ENCODE measurements at places on chromosomes 7 and 10.

DNA sequence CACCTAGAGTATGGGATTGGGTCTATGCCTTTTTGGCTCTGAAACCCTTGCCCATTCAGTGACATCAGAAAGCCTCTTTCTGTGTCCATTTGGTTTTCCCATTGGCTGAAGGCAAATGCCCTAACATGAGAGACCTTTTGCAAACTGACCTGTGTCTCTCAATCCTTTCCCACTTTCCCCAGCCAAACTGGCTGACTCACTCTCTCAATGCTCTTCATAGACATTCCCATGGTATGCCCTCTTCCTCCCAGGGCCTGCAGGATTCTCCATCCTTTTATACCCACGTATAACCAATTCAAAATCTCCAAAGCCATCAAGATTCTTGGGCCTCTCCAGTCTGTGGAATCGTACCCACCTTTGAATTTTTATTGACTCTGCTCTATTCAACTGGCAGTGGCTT lies 563.3 kb downstream of the GATA3 start:
- peaks cover 24% of the 10 kb centered on the region for H3K4me1 ChIP-seq
- no peaks in the 10 kb centered on the region for H3K27me3 ChIP-seq
- no peaks in the 10 kb centered on the region for H3K36me3 ChIP-seq
- H3K4me3 ChIP-seq = no peak overlapping the region
- no peak overlapping the region for H3K27ac ChIP-seq
- DNase-seq = no peak

DNA sequence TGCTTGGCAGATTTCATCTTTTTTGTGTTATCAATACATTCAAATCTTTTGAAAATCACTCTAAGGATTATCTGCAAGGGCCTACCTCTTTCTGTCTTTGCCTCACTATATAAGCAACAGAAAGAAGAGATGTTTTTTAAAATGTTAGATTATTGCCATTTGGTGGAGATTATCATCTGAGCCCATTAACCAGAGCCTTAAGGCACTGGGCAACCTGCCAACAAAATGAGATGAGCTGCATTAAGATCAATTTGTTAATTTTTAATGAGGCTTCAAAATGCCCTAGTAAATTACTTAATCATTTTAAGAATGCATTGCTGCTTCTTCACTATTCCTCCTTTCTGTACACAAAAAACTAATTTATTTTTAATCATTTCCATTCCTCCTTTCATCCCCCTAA lies 314.1 kb downstream of the SNX13 start:
- no peak overlapping the region for H3K27ac ChIP-seq
- H3K4me3 ChIP-seq = no peak overlapping the region
- H3K36me3 ChIP-seq = no peaks in the 10 kb centered on the region
- H3K4me1 ChIP-seq = peaks cover 6% of the 10 kb centered on the region
- no peak for DNase-seq

- no peaks in the 10 kb centered on the region for H3K36me3 ChIP-seq
- H3K27ac ChIP-seq = no peak overlapping the region
- peaks cover 3% of the 10 kb centered on the region for H3K4me1 ChIP-seq
- DNase-seq = no peak
- no peak overlapping the region for H3K4me3 ChIP-seq
Observed at GRCh38 chr10:6617309-6618076, 37.4 kb upstream of the PRKCQ start.

DNA sequence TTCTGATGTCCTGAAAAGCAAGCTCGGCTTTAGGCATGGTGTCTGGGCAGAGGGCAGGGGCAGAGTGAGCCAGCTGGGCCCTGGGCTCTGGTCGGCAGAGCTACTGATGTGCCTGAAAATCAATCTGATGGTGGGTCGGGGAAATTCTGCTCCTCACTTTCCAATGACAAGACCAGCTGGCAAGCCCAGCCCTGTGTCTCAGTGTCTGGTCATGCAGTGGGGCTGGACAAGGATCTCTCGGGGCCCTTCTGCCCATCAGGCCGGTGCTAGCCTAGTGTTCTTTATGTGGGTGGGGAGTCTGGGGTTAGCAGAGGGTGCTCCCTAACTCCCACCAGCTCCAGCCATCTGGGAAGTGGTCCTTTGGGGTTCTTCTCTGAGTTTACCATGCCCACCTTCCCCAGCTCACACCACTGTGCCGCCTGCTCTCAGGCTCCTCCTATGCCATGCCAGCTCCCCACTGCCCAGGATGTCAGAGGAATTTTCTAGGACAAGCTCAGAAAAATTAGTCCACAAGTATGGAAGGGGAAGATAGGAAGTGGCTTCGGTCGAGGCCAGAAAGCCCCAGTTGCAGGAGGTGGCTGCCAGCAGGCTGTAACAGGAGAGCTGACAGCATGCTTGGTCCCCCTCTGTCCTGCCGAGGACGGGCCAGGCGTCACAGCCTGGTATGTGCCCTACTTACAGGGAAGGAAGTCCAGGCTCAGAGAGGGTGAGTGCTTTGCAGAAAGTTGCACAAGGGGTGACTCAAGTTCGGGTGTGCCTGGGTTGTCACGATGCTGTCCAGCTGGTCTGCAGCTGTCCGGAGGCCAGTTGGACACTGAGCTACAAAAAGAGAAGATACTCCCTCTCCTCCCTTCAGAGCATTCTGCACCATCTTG lies 135.2 kb downstream of the ADCY1 start:
- H3K4me1 ChIP-seq = no peaks in the 10 kb centered on the region
- H3K27me3 ChIP-seq = peaks cover 4% of the 10 kb centered on the region
- no peaks in the 10 kb centered on the region for H3K36me3 ChIP-seq
- H3K4me3 ChIP-seq = no peak overlapping the region
- H3K27ac ChIP-seq = no peak overlapping the region
- DNase-seq = no peak

DNA sequence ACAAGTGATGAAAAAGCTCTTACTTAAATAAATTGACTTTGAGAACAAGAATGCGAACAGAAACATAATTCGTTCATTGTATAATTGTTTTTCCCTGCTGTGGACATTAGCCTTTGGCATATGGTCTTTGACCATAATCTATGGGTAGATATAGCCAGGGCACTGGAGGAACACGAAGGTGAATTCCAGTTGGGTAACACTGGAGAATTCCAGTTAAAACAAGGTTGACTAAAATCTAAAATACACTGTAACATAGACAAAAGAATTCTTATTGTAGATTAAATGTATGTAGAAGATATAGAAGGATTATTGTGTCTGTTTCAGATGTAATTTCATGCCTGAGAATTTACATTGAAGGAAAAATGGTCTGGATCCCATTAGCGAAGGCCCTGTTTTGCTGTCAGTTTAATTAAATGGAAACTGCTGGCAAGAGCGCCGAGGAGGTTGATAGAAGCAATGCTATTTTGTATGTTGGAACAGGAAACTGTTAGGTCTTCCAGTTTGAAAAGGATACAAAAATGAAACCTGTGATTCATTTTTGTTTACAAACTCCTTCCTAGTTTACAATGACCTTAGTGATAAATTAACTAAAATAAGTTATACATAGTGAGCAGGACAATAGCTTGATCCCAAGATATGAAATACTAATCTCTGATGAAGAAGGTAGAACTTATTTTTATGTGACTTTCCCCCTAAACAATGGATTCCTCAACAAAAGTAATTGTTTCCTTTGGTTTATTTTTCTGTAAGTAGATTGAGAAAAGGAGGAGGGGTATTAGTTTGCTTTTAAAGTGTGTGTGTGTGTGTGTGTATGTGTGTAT lies 68.9 kb downstream of the ARID5B start:
- peaks cover 10% of the 10 kb centered on the region for H3K4me1 ChIP-seq
- no peak overlapping the region for H3K27ac ChIP-seq
- peaks cover 2% of the 10 kb centered on the region for H3K36me3 ChIP-seq
- no peak for DNase-seq

- H3K27me3 ChIP-seq = no peaks in the 10 kb centered on the region
- no peak overlapping the region for H3K4me3 ChIP-seq
- H3K36me3 ChIP-seq = no peaks in the 10 kb centered on the region
- no peak for DNase-seq
- H3K4me1 ChIP-seq = no peaks in the 10 kb centered on the region
- H3K27ac ChIP-seq = no peak overlapping the region
Observed at GRCh38 chr10:360653-361052, 225.4 kb downstream of the ZMYND11 start.

DNA sequence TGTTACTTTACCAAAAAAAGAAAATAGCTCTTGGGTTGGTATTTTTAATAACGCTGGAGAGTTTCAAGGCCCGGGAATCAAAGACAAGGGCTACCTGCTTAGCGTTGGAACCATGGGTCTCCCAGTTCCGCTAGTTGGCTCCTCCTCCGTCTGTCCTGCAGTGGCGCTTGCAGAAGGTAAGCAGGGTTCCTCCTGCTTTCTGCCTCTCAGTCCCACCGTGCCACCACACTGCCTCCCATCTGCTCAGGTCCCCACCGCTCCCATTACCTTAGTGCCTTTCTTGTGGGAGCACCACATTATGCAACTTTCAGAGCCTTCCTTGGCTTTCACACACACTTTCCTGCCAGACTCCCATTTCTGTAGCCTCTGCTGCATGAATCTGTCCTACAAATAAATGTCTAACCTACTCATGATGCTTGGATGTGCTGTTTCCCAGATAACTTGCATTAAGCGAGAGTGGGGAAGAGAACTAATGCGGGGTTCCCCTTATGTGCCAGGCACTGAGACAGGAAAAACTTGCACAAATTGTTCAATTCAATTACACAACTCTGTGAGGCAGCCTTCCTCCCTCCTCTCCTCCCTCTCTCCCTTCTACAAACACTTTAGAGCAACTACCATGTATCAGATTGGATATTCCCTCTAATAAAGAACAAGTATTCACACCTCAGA lies 124.5 kb downstream of the AOAH start:
- H3K36me3 ChIP-seq = no peaks in the 10 kb centered on the region
- peaks cover 21% of the 10 kb centered on the region for H3K4me1 ChIP-seq
- no peak for DNase-seq
- no peaks in the 10 kb centered on the region for H3K27me3 ChIP-seq
- H3K27ac ChIP-seq = no peak overlapping the region

- H3K27me3 ChIP-seq = no peaks in the 10 kb centered on the region
- no peak overlapping the region for H3K4me3 ChIP-seq
- no peak for DNase-seq
- H3K4me1 ChIP-seq = no peaks in the 10 kb centered on the region
- no peak overlapping the region for H3K27ac ChIP-seq
Observed at GRCh38 chr7:67847092-67847787, 850.6 kb downstream of the TYW1 start.

- no peak overlapping the region for H3K4me3 ChIP-seq
- DNase-seq = no peak
- H3K27ac ChIP-seq = no peak overlapping the region
- no peaks in the 10 kb centered on the region for H3K27me3 ChIP-seq
- no peaks in the 10 kb centered on the region for H3K4me1 ChIP-seq
Observed at GRCh38 chr10:117967149-117967650, 79.5 kb downstream of the RAB11FIP2 start.

GRCh38 chr7:139776486-139777132 lies 1.2 kb downstream of the HIPK2 start:
- peak overlapping the region; percentile 71 for H3K4me3 ChIP-seq
- H3K27ac ChIP-seq = peak overlapping the region; percentile 91
- no peak for DNase-seq
- peaks cover 35% of the 10 kb centered on the region for H3K4me1 ChIP-seq

DNA sequence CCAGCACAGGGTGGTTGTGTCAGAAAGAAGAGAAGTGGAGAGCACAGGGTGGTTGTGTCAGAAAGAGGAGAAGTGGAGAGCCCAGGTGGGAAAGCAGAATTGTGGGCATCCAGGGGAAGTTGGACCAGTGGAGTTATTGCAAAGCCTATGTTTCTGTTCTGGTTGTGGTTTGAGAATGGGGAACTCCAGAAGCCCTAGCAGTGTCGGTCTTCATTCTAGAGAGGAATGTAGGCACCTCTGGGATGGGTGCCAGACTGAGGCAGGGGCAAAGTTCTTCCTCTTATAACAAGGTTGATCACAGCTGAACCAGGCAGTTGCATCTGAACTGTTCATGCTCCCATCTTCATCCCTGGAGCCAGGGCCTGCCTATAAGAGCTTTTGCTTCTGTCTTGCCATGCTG lies 954 bp downstream of the FSCN3 start:
- H3K4me1 ChIP-seq = peaks cover 2% of the 10 kb centered on the region
- no peaks in the 10 kb centered on the region for H3K27me3 ChIP-seq
- H3K36me3 ChIP-seq = peaks cover 9% of the 10 kb centered on the region
- H3K27ac ChIP-seq = no peak overlapping the region

- peaks cover 9% of the 10 kb centered on the region for H3K4me1 ChIP-seq
- H3K4me3 ChIP-seq = no peak overlapping the region
- H3K27me3 ChIP-seq = no peaks in the 10 kb centered on the region
- no peak overlapping the region for H3K27ac ChIP-seq
- no peaks in the 10 kb centered on the region for H3K36me3 ChIP-seq
- DNase-seq = no peak
Observed at GRCh38 chr10:15436696-15437095, 65.6 kb upstream of the FAM171A1 start.

DNA sequence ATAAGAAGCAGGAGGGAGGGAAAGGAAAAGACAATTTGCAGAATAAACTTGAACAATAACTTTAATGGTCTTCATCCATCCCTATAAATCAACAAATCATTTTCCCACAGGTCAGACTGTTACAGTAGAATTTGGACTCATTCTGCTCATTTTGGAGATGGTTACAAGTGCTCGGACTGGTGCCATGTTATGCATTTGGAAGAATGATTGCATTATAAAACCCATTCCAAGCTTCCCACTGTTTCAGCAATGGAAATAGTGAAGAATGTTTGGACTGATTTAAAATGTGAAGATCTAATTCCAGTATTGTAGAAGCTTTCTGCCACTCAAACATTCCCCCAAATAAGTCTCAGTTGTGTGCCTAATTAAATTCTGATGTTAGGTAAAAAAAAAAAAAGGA lies 99.7 kb upstream of the ZEB1 start:
- H3K27me3 ChIP-seq = no peaks in the 10 kb centered on the region
- no peak overlapping the region for H3K27ac ChIP-seq
- DNase-seq = no peak
- no peaks in the 10 kb centered on the region for H3K4me1 ChIP-seq
- no peaks in the 10 kb centered on the region for H3K36me3 ChIP-seq
- H3K4me3 ChIP-seq = no peak overlapping the region

- no peak overlapping the region for H3K4me3 ChIP-seq
- no peak overlapping the region for H3K27ac ChIP-seq
- no peaks in the 10 kb centered on the region for H3K27me3 ChIP-seq
- H3K4me1 ChIP-seq = no peaks in the 10 kb centered on the region
- DNase-seq = no peak
Observed at GRCh38 chr7:63376873-63377272, 621.8 kb upstream of the ZNF722 start.

- no peaks in the 10 kb centered on the region for H3K36me3 ChIP-seq
- H3K27ac ChIP-seq = no peak overlapping the region
- no peaks in the 10 kb centered on the region for H3K27me3 ChIP-seq
- H3K4me3 ChIP-seq = no peak overlapping the region
Observed at GRCh38 chr7:107014387-107015023, 30.0 kb upstream of the PRKAR2B start.

DNA sequence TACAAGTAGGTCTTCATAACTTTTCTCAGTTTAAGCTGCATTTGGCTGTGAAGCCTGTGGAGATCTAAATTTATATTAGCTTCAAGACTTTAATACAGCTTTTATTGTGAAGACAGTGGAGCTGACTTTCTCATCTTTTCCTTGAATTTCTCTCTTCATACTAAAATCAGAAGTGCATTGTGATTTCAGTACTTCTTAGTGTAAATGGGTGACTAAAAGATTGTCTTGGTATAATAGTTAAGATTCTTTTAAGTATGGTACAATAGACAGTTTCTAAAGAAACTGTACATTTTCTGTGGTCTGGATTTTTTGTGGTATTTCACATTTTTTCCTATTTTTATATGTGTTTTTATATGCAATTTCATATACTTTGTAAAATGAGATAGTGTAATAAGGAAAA lies 21.0 kb upstream of the DDX21 start:
- H3K4me3 ChIP-seq = no peak overlapping the region
- H3K4me1 ChIP-seq = no peaks in the 10 kb centered on the region
- H3K27me3 ChIP-seq = no peaks in the 10 kb centered on the region

GRCh38 chr7:133348250-133348649 lies 95.4 kb downstream of the EXOC4 start:
- H3K27ac ChIP-seq = no peak overlapping the region
- no peaks in the 10 kb centered on the region for H3K4me1 ChIP-seq
- no peak overlapping the region for H3K4me3 ChIP-seq
- DNase-seq = no peak
